Coronary artery (tissue), 2 donors: ENCODE measurements at places on chromosomes 1 and 21.

- DNase-seq: no peak
These were observed 12.6 kb downstream of the MTF1 start for GRCh38 chr1:37846647-37847339.

GRCh38 chr1:93467606-93468005 is 19.7 kb downstream of the FNBP1L start:
- DNase-seq: no peak

- no peak for DNase-seq
These were observed 95.4 kb downstream of the RNF220 start for GRCh38 chr1:44500181-44501046.

DNA sequence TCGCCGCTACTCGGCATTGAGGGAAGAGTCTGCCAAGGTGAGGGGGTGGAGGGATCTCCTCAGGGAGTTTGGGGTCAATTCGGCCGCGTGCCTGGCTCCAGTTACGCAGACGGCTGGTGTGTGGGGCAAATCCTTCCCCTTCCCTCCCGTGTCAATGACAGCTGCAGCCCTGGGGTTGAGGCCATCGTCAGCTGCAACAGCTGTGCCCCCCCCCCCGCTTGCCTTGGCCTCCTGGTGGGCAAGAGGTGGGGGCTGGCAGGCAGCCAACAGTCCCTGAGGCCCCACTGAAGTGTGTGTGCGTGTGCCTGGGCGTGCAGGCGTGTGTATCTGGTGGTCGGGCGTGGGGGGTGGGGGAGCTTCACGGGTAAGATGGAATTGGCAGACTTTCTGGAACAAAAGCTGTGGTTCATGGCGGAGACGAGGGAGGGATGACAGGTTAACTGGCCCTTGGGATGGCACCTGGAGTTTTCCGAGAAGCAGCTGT is 25.6 kb downstream of the PPFIA4 start:
- no peak for DNase-seq

DNA sequence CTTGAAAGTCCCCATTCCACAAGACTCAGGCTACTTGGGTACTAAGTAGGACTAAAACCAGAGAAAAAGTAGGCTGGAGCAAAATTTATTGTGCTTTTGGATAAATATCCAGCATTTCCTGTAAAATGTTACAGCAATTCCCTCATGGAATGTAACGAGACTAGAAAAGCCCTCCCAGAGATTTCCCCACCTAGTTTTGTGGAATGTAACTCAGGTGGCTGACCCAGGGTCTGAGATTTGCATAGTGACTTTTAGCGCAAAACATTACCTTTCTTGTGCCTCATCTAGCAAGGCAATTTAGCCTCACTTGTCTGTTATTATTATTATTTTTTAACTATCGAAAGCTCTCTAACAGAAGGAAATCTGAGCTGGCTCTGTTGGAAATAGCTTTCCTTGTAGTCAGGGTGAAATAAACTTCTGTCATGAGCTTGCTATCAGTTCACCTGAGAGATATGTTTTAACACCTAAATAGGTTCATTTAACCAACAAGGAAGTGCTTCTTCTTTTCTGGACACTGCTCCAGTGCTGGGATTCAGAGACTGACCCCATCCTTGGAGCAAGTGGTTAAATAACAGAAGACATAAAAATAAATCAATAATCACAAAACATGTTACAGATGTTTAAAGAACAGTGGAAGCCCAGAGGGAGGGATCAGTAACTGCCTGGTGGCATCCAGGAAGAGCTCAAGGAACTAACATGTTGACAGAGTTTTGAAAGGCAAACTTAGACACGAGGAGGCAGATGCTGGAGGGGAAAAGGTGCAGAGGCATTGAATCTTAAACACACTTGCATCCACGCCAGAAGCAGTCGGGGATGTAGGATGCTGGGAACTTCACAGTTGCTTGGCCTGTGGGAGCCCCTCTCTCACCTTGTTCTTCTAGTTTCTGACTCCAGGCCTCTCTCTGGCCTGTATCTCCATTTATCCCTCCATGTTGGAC is 68.3 kb upstream of the RHOU start:
- no peak for DNase-seq

- DNase-seq: no peak
These were observed 2.3 kb upstream of the USP16 start for GRCh38 chr21:29022166-29022565.

- no peak for DNase-seq
These were observed 72.0 kb downstream of the GDAP2 start for GRCh38 chr1:117857418-117857817.

DNA sequence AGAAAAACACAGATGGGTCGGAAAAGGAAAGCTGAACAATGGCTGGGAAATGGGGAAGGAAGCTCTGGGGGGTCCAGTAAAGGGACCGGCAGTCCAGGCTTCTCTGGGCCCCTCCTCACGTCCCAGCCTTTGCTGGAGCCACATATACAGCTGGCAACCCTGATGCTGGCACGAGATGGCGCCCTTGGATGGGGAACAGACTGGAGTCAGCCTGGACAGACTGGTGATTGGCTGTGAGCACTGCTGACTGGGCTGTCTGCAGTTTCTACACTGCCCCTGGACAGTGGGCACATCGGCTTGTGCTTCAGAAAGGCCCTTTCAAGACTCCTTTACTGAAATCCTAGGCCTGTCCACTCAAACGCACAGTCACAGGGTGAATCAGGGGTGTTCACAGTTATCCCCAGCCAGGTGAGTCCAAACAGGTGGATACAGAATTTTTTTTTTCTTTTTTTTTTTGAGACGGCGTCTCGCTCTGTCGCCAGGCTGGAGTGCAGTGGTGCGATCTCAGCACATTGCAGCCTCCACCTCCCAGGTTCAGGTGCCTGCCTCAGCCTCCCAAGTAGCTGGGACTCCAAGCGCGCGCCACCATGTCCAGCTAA is 31.1 kb upstream of the ZBTB40 start:
- DNase-seq: peak; percentile 82

GRCh38 chr21:20971296-20971921 is 26.8 kb upstream of the NCAM2 start:
- DNase-seq: no peak

GRCh38 chr1:177948336-177948972 is 21.4 kb downstream of the SEC16B start:
- no peak for DNase-seq

GRCh38 chr1:235270625-235271024 is 57.4 kb downstream of the ARID4B start:
- DNase-seq: no peak

GRCh38 chr1:189654906-189655305 is 822.8 kb downstream of the BRINP3 start:
- no peak for DNase-seq

DNA sequence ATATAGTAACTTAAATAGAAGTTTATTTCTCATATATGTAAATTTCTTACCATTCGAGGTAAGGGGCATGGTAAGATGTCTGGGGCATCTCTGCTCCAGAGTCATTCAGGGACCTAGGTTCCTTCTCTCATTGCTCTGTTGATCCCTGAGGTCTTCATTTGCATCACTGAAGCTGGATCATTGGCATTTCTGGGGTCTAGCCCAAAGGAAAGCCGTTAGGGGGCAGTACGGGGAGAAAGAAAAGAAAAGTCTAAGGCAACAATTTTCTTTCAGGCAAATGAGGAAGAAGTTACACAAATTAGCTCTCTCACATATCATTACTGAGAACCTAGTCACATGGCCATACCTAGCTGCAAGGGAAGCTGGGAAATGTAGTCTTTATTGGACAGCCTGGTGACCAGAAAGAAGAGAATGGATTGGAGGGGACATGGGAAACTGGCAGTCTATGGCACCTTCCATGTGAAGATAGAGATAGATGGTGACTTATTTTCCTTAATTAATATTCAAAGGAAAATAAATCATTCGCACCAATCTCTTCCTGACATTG is 10.2 kb upstream of the SUSD4 start:
- DNase-seq: no peak

DNA sequence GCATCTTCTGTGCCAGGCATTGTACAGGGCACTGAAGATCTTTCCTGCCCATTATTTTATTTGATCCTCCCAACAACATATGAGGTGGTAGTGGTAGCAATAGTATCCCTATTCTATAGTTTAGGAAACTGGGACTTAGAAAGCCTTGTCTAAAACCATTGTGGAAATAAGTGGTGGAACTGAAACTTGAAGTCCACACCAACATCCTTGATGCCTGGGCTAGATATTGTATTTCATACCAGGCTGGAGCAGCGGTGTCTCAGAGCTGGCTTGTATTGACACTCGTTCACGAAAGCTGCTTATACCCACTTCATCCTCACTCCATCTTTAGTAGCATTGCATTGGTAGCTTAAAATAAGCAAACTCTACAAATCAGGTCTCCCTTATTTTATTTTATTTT is 9.7 kb upstream of the CTSS start:
- DNase-seq: no peak

DNA sequence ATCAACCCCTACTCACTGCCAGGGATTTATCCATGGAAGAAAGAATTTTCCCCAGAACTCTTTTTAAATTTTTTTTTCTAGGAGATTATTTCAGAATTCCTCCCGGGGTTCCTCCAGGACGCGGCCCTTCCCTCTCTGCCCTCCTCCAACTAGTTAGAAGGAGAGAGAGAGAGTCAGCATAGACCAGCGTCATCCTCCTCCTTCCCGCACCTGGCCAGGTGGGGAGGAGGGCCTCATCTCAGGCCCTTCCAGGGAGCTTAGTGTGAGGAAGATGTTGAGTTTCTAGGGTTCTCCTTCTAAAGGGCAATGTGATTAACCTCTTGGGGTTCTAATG is 63.6 kb downstream of the CDK18 start:
- no peak for DNase-seq

GRCh38 chr1:220803401-220804201 is 16.9 kb downstream of the MTARC1 start:
- DNase-seq: no peak

GRCh38 chr1:88462488-88463261 is 221.4 kb upstream of the PKN2 start:
- DNase-seq: no peak

DNA sequence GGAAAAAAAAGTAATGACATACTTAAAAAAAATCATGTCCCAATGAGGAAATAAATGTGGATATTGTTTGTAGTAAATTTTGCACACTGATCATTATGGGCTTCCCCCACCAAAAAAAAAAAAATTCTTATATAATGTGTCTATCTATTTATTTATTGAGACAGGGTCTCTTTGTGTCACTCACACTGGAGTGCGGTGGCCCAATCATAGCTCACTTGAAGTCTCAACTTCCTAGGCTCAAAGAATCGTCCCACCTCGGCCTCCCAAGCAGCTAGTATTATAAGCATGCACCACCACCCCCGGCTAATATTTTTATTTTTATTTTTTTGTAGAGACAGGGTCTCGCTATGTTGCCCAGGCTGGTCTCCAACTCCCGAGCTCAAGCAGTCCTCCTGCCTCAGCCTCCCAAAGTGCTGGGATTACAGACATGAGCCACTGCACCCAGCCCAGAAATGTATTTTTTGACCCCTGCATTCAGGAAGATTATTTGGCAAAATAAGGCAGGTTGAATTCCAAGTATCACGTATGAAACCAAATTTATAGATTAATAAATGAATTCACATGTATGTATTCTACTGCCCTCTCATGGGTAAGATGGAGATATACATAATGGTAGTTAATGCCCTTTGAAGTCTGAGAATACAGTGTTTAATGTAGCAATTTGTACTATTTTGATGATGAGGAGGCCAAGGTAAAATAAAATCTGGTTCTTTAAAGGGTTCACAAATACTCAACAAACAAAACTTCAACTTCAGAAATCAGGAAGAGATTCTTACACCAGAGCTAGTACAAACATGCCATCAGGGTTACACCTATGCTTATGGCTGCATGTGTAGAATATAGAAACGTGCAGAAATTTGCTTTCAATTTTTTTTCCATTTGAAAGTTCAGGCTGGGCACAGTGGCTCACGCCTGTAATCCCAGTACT is 1.4 kb upstream of the DENND2C start:
- DNase-seq: no peak

DNA sequence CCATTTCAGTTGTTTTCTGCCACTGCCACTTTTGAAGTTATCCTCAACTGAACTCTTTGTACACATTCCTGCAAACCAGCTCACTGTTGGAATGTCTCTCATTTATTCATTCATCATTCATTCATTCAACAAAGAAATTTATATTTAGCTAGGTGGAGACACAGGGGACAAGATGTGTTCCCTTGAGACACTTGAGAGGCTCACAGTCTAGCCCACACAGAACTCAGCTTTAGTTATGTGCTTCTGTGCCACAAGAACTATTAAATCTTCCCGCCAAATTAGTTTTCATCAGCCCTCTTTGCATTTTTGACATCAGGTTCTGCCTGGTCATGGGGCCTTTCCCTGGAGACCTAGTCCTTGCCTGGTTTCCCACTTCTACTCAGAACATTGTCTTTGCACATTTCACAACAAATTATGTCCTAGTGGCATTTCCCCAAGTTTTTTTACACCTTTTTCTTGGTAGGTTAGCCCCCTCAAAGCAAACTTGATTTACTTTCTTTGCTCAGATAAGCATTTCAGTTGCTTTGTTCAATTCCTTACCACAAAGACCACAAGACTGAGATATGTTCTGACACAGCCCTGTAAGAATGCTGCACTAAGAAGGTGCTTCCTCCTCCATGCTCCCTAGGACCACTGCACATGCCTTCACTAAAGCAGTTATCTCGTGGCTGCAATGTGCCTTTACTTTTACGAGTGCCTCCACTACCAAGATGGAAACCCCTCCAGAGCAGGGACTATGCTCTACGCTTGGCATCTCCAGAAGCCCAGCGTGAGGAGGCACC is 31.0 kb downstream of the ILDR2 start:
- DNase-seq: no peak

- DNase-seq: no peak
These were observed 17.4 kb downstream of the AIDA start for GRCh38 chr1:222694927-222695326.

- DNase-seq: no peak
These were observed 64.8 kb downstream of the ATP2B4 start for GRCh38 chr1:203691447-203691846.

- no peak for DNase-seq
These were observed 10.5 kb upstream of the RNPC3 start for GRCh38 chr1:103514920-103515503.

GRCh38 chr1:199698222-199698621 is 329.3 kb upstream of the NR5A2 start:
- DNase-seq: no peak

- DNase-seq: no peak
These were observed 6.3 kb upstream of the CHI3L2 start for GRCh38 chr1:111221276-111221632.

DNA sequence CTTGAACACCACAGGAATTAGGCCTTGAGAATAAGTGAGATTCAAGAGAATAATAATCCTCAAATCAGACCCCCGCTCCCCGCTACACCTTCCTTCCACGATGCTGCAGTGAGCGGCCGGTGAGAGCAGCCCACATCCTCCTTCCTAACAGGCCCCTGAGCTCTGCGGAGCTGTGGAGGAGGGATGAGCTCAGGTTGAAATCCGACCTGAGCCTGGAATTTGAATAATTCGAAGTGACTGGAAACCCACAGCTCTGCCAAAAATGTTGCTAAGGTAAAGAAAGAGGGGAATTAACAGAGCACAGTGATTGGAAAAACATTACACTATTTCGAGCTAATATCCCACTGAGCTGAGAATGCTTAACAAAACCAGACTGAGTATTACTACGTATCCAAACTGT is 90.0 kb downstream of the URB2 start:
- DNase-seq: no peak
